Inflammatory macrophage (primary cell): ENCODE measurements at places on chromosomes 4 and X.

- DNase-seq, result no peak
These were observed 167.0 kb upstream of the CASK start for GRCh38 chrX:42090395-42090794.

DNA sequence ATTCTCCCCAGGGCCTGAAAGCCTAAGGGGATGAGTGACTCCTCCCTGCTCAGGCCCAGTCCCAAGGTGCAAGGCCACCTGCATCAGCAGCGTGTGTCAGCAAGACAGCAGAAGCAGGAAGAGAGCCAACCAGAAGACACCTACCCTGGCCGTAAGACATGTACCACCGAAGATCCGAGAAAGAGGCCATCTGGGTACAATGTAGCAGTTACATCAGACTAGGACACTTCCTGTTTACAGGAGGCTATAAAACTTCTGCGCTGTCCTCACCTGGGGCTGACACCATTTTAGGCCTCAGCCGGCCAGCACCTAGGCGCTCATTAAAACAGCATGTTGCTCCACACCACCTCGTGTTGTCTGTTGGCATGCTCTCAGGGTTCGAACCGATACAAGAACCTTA is 19.1 kb upstream of the HERC6 start:
- no peak for DNase-seq

DNA sequence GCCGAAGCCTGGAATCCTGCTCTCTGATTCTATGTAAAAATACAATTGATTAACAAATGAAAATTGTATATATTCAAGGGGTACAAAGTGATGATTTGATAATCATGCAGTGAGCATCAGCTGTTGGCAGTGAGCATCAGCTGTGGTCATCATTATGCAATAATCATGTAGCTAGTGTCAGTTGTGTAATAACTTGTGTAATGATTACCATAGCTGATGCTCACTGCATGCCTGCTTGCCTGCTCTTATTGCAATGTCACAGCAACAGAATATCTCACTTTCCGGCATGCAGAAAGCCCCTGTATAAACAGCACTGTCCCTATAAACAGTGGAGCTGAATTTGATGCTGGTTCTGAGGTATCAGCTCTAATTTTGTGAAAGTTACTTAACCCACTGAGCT is 46.8 kb downstream of the SULT1B1 start:
- DNase-seq, result peak; percentile 90

DNA sequence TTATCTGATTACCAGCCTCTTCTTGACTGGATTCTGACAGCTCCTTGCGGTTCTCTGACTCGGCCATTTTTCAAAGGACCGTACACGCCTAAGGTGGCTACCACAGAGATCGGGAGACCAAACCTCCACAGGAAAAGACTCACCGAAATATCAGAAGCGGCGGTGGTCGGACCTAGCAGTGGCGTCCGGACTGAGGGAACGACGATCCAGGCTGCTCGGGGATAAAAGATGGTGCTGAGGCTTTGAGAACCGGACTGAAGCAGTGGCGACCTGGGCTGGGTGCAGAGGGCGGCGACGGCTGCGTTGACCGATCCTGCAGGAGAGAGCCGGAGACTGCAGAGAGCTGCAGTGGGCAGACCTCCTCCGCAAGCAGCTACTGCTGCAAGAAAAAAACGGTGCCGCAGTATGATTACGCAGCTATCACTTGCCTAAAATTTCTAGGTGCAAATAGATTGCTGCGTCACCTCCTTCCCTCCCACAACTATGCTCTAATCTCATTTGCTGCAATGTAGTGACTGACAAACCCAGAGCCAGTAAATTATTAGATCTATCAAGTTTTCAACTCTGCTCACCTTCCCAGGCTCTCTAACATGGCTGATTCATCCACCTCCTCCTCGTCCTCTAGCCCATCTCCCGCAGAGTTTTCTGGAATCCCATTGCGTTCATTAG is at the start of gene NAP1L2:
Gene NAP1L2 (minus strand): TSS at position 426 of the 669 bp plus-strand sequence. CDS start 359 bp downstream, at position 67.
- DNase-seq, result no peak

GRCh38 chr4:147174591-147174990 is 228.9 kb upstream of the TTC29 start:
- no peak for DNase-seq

DNA sequence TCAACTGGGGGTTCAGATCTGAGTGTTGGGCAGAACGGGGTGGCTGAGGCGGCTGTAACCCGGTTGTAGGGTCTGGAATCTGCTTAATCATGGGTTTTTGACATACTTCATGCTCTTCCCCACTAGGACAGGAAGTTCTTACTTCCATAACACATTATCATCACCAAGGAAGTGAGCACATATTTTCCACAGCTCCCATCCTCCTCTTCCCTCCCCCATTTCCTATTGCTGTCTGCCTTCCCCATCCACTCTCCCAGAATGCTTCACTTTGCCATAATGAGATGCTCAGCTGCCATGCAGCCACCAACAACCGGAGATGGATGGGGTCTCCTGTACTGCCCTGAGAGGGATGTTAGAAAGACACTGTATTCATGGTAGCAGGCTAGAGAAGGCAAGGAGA is 6.4 kb upstream of the DCUN1D4 start:
- DNase-seq, result peak; percentile 52

GRCh38 chr4:158814636-158815330 is 46.0 kb downstream of the FNIP2 start:
- DNase-seq, result no peak

DNA sequence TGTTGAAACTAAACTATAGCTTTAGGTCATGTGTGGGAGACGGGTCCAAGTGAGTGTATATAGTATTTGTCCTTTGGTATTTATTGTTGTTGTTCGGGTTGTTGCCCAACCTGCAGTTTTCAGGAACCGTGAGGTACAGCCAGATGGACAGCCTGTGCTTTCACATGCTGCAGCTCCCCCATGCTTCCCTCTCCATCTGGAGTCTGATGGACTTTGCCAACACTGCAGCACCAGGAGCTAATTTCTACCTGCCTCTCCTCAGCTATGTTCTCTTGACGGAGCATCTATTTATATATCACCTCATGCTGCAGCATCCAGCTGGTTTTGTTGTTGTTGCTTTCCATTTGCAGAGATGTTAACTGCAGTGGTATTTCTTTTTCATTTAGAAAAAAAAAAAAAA is 80.1 kb downstream of the TLL1 start:
- no peak for DNase-seq

GRCh38 chrX:101708163-101708562 is 48.5 kb upstream of the ARMCX2 start:
- DNase-seq, result no peak

GRCh38 chr4:103303011-103303410 is 104.9 kb upstream of the CENPE start:
- DNase-seq, result no peak

DNA sequence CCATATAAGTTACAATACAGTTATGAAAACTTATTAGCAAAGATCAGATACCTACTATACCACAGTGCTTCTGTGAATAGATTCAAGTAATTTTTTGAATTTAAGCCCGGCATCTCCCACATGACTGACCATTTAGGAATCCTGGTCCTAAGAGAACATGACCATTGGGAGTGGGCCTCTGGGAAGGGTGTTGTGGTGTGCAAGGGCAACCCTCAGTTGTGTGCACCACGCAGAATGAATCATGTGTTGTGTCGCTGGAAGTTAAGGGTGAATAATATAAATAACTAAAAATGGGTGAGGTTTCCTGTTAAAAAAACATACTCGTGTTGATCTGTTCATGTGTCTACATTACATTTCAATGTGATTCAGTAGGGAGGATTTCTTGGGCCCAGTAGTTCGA is 15.5 kb downstream of the CPE start:
- DNase-seq, result no peak

DNA sequence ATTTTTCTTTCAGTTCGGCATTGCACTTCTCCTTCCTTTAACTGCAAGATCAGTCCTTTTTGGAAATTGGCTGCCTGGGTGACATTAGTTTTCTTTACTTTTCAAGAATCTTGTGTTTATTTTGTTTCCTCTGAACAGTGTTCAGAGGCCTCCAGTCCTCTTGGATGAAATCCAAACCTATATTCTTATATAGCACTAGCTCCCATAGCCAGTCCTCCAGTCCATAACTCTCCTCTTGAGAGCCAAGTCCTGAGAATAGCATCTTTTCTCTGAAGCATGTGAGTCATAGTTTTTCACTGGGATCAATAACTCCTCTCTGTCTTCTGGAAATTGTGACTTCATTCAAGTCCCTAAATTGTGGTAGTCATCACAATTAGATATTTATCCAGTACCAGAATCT is 357.5 kb downstream of the RAPGEF2 start:
- DNase-seq, result no peak

DNA sequence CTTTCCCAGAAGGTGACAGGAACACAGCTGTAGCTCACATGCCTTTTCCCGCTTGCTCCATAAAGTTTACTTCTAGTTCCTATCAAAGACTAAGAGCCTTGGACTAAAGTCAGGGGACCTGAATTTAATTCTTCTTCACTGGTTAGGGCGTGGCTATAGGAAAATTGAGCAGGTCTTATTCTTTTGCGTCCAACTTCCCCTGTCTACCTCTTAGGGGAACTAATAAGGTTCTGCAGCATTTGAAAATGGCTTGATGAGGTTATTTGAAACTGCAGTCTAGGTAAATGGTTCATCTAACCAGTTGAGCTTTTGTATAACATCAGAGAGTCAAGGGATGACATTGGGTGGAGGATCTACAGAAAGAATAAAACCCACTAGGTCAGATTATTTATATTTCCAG is 2.6 kb downstream of the ARHGAP10 start:
- peak; percentile 13 for DNase-seq

DNA sequence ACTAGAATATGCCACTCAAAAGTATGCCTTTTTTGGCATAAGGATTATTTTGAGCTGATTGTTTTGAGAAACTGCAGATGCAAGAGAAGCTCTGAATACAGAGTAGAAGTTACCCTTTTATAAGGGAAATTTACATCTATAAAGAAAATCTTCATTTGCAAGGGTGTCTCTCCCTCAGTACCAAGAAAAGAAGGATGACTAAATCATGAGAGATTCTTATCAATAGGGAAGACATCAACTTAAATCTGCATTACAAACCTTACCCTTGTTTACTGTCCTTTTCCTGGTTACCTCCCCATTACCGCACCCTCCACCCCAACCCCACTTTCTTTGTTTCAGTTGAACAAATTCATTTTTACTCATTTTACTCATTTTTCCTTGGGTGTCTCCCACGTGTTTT is 62.5 kb downstream of the RLIM start:
- DNase-seq, result no peak

DNA sequence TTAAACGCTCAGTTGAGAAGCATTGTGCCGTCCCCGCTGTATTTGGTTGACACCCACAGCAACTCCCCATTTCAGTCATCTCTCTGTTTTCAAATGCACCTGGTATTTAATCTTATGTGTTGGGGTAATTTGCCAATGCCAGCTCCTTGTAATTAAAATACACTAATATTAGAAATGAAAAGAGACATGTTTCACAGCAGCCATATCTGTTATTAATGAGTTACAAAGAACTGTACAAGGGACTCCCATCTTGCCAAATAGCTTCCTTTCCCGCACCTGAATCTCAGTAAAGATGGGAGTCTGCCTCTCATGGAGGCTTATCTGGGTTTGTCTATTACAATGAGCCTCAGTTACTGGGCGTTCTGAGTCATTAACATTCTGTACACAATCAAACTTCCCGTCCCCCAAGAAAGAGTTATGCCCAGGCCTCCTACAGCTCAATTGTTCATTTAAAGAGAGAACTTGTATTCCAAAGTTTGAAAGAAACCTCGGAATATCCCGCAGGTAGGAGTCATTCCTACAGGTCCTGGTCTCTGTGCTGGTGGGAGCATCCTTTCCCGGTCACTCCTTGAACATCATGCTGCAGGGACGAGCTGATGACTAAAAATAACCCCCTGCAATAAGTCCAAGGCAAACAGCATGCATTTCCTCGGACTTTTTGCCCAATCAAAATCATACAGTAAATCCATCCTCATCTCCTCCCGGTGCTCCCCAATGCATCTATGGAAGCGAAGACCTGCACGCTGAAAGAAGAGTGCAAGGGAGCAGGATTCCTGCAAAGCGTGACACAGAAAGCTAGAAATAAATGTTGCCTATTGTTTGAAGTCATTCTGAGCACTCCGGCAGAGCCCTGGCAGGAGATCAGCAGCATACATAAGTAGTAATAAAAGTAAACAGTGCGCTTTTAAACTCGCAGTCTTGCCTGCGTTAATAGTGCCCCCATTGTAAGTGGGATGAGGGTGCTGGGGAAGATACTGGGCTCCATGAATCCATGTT is 926 bp downstream of the NDP start:
- no peak for DNase-seq

GRCh38 chr4:176735300-176735699 is 57.4 kb downstream of the VEGFC start:
- no peak for DNase-seq

DNA sequence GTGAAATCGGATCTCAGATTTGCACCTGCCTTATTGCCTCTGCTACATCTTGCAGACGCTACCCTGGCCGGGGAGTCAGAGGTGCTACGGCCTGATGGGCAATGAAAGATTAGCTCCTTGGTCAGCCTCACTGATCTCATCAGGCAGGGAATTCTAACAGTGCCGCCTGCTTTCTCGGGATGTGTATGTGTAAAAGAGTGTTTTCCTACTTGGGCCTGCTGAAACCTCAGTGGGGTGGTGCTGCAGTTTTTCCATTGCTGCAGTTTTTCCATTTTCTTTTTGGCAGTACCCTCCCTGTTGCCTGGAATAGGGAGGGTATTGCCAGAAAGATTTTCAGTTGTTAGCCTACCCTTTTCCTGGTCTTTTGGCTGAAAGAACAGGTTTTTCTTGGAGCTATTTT is 117.5 kb downstream of the CDKL5 start:
- DNase-seq, result no peak

DNA sequence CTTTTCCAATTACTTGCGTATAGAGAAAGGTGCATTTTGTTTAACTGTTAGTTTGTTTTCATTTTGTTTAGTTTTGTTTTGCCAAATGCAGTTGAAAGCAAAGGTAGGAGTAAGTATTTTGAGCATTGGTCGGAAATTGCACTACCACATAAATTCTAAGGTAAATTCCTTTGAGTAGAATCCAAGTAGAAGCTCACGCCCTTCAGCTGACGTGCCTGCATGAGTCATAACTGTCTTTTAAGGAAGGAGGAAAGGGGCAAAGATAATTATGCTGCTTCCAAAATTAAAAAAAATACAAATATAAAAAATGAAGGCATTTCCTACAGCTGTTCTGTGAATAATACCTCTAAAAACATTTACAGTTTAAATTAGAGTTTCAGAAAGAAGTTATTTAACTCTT is 110.2 kb upstream of the MYOZ2 start:
- DNase-seq, result peak; percentile 79

DNA sequence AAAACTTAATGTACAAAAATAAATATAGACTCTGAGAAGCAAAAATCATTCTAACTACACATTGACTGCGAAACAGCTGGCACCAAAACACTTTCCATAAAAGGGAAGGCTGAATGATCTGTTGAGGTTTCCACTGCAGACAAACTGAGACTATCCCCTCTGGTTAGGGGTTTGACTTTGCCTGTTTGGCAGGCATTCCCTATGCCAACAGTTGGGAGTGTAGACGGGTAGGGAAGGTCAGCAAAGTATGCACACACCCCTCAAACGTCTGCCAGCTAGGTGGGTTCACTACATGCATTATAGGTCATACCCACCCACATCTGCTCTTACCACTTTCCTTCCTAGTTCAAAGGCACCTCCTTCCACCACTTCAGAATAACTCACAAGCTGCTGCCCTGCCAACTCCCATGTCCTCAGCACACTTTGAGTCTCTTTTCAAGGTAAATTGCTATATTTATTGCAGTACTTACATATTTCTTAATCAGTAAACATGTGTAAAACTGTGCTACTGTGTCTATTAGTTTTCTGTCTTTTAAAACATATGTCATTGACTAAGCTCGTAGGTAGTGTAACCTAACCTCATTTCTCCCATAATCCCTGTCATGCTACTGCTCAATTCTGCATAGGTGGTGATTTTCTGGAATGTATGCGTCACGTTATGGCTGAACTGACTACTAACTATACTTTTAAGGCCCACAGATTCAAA is 12.4 kb downstream of the CTSO start:
- DNase-seq, result no peak
